Stimulated activated CD8-positive, alpha-beta memory T cell treated with anti-CD3 and anti-CD28 coated beads, Interleukin-7, amount 100 ng/mL, for 1 hour (primary cell): ENCODE measurements at places on chromosomes 12 and 14.

DNA sequence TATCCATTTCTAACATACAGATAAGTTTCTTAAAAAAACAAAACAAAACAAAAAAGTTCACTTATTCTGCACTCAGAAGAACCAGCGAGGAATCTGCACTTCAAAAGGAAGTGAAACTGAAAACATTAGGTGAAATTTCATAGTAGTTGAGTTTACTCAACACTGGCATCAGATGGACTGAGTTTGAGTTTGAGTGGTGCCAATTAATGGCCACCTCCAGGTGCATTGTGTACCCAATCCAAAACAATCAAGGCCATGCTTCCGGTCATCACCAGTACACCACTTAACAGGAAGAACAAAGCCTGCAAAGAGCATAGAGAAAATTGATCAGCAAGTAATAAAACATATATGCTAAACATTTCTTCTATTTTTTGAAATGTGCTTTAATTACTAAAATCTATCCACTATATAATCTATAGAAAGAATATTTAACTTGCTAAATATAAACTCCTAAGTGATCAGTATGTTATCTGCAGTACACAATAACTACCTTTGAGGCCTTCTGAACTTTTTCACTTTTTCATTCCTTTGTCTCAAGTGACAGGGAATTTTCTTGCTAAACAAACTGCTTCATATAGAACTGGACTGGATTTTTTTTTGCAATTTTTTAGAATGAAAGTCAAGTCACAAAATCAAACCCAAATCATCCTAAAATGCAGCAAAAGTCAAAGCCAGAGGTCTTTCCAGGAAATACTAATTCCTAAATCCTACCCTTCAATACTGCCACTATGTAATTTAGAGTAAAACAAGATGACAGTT lies 11.5 kb downstream of the SLC38A2 start:
- no peak for DNase-seq

- DNase-seq = no peak
Measured at GRCh38 chr14:58701156-58701555, 63.4 kb downstream of the DACT1 start.

GRCh38 chr12:52838609-52839435 lies 4.7 kb upstream of the KRT79 start:
- no peak for DNase-seq

GRCh38 chr14:93200553-93200952 lies 6.3 kb downstream of the GON7 start:
- DNase-seq = no peak

DNA sequence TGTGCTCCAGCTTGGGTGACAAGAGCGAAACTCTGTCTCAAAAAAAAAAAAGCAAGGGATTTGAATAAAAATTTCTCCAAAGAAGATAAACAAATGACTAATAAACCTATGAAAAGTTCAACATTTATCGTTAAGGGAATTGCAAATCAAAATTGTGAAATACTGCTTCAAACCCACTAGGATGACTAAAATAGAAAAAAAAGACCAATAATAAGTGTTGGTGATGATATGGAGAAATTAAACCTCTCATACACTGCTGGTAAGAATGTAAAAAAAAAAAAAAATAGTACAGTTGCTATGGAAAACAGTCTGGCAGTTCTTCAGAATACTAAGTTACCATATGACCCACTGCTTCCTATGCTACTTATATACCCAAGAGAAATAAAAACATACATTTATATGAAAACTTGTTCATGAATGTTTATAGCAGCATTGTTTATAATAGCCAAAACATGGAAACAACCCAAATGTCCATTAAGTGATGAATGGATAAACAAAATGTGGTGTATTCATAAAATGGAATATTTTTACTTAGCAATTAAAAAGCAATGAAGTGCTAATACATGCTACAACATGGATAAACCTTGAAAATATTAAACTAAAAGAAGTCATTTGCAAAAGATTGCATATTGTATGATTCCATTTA lies 39.4 kb upstream of the TMPRSS12 start:
- DNase-seq = no peak
